ENCODE measurements at places on chromosomes 1 and 21.

DNA sequence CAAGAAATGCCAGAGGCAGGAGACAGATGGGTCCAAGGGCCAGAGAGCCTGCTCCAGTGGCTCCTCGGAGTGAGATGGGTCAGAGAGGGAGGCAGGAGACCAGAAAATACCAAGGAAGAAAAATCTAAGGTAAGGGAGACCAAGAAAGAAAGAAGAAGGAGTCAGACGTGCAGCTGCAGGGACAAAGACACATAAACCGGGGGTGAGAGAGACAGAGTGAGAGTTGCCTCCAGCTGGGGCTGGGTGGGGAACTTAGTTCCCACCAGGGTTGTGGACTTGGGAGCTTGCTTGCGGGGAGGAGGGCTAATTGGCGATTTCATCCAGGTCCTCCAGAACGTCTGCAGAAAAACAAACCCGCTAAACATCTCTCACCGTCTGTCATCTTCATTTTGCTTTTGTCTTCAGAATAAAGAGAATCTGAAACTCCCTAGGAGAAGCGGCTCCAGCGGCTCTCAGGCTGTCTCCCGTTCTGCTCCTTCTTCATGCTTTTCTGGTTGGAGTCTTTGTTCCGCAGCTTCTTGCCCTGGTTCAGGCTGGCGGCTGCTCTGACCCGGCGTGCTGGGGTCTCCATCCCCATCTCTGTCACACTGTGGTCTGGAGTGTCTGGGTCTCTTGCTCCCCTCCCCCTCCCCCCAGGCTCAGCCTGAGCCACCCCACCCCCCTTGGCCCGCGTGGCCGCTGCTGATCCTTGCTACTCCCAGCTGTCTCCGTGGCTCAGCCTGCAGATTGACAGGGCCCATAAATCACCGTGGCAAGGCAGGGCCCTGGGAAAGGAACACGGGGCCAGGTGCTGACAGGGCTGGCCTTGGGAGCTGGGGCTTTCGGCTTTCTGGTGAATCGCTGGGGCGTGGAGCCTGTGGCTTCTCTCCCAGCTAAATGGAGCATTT, 66.6 kb downstream of the UBIAD1 start:
- DNase-seq, result no peak

DNA sequence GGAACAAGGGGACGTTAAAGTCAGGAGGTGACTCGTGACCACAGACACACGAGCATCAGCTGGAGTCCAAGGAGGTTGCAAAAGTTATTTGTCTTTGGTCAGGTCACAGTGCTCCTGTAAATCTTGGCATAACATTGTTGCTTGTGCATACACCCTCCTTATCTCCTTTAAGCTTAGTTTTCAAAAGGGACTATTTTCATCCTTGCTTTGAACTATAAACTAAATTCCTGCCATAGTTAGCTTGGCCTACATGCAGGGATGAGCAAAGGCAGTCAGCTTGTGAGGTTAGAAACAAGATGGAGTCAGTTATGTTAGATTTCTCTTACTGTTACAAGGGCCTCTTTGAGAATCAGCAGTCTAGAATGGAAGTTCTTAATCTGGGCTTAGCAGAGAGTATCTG, 28.0 kb upstream of the FASLG start:
- DNase-seq, result no peak

GRCh38 chr1:116682641-116683221, 15.2 kb upstream of the IGSF3 start:
- DNase-seq, result no peak

DNA sequence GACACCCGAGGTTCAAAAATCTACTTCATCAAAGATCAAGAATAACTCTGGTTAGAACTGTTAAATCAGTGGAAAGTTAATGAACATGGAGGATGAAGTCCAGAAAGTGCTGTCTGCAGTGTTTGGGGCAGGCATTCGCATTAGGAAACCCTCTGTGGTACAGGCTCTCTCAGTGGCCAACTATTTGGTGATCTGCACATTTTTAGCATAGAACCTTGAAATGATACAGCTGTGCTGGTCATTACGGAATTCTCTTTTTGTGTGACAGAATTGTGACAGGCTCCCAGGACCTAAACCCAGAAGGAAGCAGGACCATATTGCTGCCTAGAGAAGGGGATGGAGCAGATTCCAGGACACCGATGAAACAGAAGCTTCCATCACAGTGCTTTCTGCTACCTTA, 89.0 kb downstream of the SLC45A1 start:
- no peak for DNase-seq

DNA sequence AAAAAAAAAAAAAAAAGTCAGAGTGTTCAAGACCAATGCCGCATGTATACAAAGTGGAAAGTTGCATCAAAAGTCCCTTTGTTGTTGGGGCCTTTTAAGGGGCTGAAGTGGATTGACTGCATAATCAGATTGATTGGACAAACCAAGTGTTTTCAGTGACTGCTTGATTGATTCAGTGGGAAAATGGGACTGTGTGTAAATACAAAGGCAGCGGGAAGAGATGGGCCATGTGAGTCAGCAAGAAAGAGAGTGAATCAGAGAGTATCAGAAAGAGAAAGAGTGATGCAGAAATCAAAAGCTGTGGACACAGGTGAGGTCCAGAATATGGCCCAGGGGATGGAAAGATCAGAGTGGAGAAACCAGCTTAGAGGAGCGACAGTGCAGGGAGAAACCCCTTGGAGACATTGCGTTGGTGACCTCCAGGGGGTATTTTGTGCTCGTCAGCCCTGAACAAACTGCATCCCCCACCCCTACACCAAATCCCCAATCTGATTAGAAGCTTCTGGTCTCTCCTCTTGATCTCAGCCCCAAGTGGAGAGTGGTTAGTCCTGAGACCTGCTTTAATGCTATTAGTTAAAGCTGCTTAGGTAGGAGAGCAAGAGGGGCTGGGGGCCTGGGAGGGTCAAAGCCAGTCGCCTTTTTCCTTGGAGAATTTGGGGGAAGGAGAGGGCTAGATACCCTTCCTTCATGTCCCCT, 5.1 kb upstream of the ETV3L start:
- DNase-seq, result no peak

GRCh38 chr1:153750026-153750995, 22.5 kb downstream of the INTS3 start:
- DNase-seq, result no peak

GRCh38 chr1:92538048-92538412, 51.3 kb upstream of the GFI1 start:
- no peak for DNase-seq

- DNase-seq, result no peak
Measured at GRCh38 chr1:109814223-109814622, 50.5 kb upstream of the EPS8L3 start.

DNA sequence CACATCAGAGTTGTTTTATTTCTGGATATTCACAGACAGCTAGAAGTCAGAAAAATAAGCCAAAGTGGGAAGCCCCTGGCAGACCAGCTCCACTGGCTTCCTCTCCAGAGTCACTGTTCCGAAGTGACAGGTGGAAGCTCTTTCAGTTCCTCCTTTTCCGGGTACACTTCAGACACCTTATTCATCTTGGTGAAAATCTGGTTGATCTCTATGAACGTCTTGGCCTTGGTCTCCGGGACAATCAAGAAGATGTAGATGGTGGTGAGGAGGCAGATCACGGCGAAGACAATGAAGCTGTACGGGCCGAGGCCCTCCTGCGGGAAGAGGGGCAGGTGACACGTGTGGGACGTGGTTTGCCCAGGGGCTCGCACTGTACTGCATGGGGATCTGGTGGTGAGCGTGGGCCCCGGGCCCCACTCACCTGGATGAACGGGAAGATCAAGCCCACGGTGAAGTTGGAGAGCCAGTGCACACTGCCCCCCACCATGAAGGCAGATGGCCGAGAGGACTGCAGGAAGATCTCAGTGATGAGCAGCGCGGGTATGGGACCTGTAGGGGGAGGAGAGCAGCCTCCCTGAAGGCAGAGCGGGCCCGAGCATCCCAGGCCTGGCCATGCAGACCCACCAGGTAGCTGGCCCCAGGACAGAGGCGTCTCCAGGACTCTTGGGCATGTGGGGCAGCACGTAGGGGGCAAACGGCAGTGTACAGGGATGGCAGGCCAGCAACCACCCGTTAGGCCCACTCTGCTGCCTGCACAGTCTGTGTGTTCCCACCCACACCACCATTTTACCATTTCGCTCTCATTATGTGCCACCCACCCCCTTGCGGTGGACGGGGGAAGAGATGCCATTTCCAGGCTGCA, 11.5 kb upstream of the SLC2A7 start:
- DNase-seq, result no peak

Measured in stimulated activated CD4-positive, alpha-beta T cell treated with anti-CD3 and anti-CD28 coated beads, Interleukin-1b, Interleukin-23, amount 100 ng/mL, for 4 hours (primary cell).